Right cardiac atrium (tissue), 5 donors: ENCODE measurements at places on chromosomes 1 and 21. TPM values are rescaled to one million over a fixed set of nuclear protein-coding genes. Genes with fewer than 3 reads are reported as not detected.
A peak's percentile ranks its signal among the peaks of the same experiment; 100 is the strongest.

DNA sequence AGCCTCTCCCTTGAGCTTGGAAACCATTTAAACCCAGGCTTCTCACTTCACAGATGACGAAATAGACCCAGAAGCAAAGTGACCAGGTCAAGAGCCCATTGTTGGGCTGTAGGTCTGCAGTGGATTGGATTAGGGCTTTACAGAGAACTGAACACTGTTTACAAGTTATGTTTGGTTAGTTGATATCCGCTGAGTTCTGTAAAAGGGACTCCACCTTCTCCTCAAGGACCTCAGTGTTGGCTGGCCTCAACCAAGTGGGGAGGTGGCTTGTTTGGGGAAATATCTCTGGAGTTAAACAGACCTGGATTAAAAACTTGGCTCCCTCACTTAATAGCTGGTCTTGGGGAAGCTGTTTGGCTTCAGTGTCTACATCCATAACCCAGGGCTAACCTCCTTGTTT, 88.1 kb downstream of the UCK2 start:
- DNase-seq: no peak

- peak; percentile 85 for DNase-seq
Measured at GRCh38 chr1:109509176-109510134, at the start of gene AMIGO1. Gene AMIGO1, minus strand, starts transcription at chr1:109509727. Its CDS starts 815 bp downstream, at chr1:109508912.

- no peak for DNase-seq
Measured at GRCh38 chr1:214677945-214678344, 75.0 kb downstream of the CENPF start.

- no peak for DNase-seq
Measured at GRCh38 chr21:41663805-41664788, 102.8 kb downstream of the RIPK4 start.

- DNase-seq: no peak
Measured at GRCh38 chr1:162670928-162671663, 38.8 kb downstream of the DDR2 start.

DNA sequence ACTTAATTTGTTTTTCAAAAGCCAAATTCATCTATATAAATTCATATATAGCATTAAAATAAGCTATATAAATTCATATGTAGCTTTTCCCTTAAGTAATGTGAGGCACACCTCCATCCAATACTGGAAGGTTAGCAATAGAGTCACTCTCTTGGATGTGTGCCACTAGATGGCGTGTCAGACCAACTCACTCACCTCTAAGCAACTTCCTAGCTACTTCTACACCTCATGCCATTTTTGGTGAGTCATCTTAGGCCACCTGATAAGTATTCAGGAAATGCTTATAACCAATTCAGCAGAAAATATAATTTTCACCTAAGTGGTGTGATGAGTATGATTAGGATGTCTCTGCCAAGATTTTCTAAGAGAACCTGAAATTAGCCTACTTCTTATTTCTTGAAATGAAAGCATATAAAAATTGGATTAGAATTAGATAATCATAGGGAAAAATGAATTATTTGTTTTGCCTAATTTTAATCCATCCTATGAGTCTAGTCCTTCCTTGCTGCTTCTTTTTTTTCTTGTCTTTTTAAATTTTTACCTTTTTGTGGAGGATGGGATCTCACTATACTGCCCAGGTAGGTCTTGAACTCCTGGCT, 34.4 kb upstream of the TADA1 start:
- DNase-seq: peak; percentile 49

The CLCA4 gene
- total RNA-seq: not detected

The ENTREP3 gene
- total RNA-seq: 22.3 TPM

The TMOD4 gene
- not detected for total RNA-seq

The TBX15 gene
- total RNA-seq: 2.3 TPM
